Occipital lobe (tissue), 3 donors: ENCODE measurements at places on chromosomes 13 and 19. TPM values are rescaled to one million over a fixed set of nuclear protein-coding genes. Genes with fewer than 3 reads are reported as not detected.

CEACAM1 gene
- not detected for total RNA-seq

ZIM2 gene
- 1.7 TPM for total RNA-seq

ONECUT3 gene
- total RNA-seq, result not detected

DNA sequence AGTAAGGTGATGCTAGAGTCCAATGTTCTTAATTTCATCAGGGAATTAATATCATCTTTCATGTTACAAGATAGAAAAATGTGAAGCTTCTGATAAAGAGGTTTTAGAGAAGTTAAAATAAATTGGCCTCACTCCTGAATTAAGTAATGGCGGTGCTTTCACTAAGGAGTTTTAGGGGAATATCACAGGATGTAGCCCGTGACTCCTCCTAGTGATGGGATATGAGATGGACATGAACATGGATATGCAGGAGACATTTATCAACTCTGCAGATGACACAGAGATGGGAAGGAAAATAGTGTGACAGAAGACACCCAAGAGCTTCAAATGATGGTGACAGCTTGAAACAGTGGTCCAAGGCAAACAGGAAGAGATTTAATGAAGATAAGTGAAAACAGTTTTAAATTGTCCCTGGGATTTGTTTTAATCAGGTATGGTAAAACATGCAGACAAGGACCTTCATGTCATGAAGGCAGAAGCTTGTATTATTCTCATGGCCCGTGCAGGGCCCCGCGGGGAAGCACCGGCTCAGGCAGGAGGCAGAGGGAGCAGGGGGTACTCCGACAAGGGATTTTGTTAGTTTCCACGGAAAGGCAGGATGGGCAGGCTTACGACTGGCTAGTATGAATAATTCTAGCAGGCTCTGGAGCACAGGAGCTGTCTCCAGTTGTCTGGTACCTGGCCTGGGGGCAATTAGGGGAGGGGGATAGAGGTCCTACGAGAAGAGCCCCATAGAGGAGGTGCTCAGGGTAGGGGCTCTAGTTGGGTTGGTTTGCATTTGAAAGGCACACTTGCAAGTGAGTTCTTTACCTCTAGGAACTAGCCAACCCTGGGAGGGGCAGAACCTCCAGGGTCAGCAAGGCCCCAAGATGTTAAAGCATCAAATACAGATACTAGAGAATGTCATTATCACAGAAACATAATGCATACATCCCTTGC lies 38.7 kb upstream of the FARP1 start:
- DNase-seq, result no peak

- DNase-seq, result no peak
Measured at GRCh38 chr13:98978280-98978679, 416 bp upstream of the DOCK9 start.

- no peak for DNase-seq
Measured at GRCh38 chr19:18659281-18660050, 22.6 kb downstream of the KLHL26 start.

GRCh38 chr19:16605553-16605994 lies 22.4 kb downstream of the MED26 start:
- DNase-seq, result no peak

DNA sequence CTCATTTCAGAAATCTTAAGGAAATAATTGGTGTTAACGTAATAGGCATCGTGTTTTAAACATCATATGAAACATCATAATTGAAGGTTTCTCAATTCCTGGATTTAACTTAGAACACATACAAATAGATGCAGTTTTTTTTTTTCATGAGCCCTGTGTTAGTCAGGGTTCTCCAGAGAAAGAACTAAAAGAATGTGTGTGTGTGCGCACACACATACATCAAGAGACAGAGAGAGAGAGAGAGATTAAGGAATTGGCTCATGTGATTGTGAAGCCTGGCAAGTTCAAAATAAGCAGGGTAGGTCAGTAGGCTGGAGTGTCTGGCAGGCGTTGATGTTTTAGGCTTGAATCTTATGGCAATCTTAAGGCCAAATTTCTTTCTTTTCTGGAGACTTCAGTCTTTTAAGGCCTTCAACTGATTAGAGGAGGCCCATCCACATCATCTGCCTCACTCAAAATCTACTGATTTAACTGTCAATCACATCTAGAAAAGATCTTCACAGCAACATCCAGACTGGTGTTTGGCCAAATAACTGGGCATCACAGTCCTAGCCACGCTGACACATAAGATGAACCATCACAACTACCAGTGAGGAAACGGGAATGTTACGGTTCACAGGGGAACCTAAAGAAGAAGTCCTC lies 25.2 kb downstream of the SPATA13 start:
- no peak for DNase-seq
